ENCODE measurements at places on chromosomes 5 and 9. TPM values are rescaled to one million over a fixed set of nuclear protein-coding genes. Genes with fewer than 3 reads are reported as not detected.

The RGS3 gene
- total RNA-seq, result 53.3 TPM

The KCNMB1 gene
- not detected for total RNA-seq

The SNCB gene
- total RNA-seq, result not detected

The CCDC192 gene
- not detected for total RNA-seq

The PALM2AKAP2 gene
- 20.6 TPM for total RNA-seq

The ADAMTS2 gene
- 18.3 TPM for total RNA-seq
